ENCODE measurements at places on chromosomes 4 and X.

GRCh38 chr4:147019091-147019490 lies 73.4 kb upstream of the TTC29 start:
- peak; percentile 27 for DNase-seq

DNA sequence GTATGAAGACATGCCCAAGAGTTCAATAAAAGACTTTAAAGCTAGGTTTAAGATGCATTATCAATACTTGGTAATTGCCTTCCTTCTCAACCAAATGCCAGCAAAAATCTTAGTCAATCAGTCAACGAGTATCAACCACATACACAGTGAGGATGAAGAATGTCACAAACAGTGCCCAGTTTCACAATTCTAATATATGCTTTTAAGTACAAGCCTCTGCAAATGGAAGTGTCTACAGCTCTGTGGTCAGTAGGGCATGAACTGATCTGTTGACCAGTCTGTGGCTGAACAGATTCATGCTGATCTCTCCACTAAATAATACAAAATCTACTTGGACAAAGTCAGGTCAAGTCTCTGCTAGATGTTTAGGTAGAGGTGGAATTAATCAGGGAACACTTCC lies 27.9 kb downstream of the PPARGC1A start:
- DNase-seq = no peak

DNA sequence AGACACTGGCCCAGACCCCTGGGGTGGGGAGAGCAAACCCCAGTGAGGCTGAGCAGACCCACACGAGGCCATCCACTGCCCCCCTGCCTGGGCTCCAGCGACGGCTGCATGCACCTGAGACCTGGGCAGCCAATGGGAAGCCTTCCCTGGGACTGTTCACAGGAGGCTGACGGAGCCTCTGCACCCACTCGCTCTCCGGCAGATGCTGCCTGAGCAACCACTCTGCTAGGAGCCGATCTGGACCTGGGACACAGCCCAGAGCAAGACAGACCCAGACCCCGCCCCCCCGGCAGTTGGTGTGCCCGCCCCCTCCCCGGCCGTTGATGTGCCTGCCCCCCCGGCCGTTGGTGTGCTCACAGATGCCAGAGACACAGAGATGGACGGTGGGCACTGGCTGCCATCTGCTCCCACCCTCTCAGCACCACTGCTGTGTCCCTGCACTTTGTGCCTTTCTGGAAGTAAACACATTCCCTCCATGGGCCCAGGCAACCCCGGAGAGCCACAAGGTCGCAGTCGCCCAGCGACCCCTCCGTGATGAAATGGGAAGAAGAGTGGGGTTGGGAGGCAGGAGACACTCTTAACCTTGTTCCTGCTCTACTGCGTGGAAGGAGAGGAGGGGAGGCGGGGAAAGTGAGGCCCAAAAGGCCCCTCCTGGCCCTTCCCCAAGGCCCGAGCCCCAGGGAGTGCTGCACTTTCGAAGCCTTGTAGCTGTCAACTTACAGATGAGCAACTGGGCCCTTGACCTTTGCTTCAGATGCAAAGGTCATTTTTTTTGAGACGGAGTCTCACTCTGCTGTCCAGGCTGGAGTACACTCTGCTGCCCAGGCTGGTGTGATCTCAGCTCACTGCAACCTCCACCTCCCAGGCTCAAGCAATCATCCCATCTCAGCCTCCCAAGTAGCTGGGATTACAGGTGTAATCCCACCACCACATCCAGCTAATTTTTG lies 62.0 kb downstream of the ZFYVE28 start:
- no peak for DNase-seq

DNA sequence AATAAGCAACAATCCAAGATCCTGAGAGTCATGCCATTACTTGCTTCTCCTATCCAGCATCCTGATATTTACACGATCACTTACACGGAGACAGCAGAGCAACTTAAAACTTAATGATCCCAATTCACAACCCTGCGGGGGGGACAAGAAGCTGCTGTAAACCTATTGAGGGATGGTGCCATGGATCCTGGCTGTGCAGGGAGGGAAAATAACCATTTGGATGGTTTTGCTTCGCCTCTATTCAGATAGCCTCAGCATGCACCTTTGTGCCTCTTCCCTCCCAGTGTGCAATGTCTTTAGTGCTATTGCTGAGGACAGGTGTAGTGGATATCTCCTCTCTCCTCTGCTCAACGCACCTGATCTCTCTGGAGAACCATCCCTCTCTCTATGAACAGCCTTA lies 89.7 kb upstream of the PPARGC1A start:
- DNase-seq = no peak

DNA sequence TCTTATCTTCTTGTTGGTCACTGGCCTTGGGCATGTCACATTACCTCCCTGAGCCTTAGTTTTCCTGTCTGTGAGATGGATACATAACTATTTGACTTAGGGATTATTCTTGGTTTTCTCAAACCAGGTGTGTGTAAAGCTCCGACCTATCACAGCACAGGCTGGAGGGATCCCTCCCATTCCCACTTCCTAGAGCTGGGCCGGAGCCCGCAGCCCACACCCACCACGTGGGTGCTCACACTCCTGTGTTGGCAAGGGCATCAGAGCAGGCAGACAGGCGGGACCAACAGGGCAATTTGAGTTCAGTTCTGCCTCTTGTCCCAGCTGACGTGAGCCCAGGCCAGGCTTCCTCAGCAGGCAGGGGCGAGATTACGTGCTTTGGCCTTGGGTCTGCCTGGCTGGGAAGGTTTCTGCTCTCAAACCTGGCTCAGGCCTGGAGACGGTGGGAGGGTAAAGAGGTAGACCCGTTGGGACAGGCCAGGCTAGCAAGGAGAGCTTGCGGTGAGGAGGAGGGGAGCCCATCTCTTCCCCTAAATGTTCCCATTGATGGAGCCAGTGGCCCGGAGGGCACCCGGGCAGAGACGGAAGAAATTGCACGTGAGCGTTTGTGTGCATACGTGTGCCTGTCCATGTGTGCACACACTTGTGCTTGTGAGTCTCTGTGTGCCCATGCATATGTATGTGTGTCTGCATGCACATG lies 734 bp upstream of the SH3TC1 start:
- no peak for DNase-seq

GRCh38 chr4:60565558-60565957 lies 634.6 kb upstream of the ADGRL3 start:
- DNase-seq = no peak

DNA sequence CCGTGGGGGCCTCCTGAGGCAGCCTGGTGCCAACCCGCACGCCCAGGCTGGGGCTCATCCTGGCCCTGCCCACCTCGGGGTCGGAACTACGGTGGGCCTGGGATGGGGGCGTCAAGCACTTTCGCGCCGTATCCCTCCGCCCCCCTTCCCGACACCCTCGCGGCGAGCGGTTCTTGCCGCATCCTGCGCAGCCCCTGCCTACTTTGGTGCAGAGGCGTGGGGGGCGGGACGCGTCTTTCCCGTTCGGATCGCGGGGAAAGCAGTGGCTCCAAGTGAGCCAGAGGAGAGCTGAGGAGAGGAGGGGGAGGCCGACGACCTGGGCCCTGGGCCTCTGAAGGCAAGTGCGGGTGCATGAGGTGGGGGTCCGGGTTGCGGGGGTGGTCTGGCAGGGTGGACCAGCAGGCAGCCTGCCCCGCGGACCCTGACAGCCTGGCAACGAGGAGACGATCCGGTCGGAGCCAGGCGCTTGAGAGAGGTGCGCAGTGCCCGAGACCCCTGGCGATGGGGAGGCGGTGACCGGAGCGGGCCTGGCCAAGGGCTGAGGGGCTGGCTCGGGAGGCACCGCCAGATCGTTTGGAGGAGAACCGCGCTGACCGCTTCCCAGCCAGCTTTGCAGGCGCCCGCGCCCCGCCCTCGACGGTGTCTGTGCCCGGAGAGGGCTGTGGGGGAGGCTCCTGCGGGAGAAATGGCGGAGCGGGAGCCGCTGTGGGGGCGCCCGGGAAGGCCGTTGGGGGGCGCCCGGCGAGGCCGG lies at the start of gene GPRASP2:
Gene GPRASP2, plus strand, starts transcription at position 233 of the 751 bp plus-strand sequence. CDS start 2,422 bp downstream, outside the sequence.
- peak; percentile 9 for DNase-seq

DNA sequence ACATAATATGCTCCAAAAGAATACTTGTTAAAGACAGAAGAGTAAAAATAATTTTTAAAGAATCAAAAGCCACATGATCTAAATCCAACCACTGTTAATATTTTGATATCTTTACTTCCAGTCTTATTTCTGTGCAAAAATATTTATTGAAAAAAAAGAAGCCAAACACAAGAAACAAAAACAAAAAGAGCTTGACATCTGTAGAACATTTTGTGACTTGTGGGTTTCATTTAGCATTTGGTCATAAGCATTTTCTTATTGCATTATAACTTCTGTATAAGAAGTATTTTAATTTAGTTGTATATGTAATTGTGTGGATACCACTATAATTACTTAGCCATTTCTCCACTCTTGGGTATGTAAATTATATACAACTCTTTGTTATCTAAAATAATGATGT lies 63.1 kb downstream of the DIPK2B start:
- DNase-seq = no peak

DNA sequence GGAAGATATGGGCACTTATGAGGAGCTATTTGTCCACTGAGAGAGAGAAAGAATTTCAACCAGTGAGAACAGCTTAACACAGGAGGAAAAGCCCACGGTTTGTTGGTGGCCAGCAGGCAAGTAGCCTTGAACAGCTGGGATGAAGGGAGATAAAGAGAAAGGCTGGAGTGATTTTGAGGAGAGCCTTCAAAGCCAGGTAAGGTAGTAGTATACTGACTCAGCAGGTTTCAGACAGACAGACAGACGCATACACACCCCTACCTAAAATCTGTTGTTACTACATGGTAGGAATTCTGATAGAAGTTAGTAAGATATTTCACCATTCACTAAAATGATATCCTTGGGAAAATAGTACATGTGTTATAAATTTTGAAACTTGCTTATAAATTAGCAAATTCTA lies 60.5 kb downstream of the SEC24D start:
- DNase-seq = no peak

DNA sequence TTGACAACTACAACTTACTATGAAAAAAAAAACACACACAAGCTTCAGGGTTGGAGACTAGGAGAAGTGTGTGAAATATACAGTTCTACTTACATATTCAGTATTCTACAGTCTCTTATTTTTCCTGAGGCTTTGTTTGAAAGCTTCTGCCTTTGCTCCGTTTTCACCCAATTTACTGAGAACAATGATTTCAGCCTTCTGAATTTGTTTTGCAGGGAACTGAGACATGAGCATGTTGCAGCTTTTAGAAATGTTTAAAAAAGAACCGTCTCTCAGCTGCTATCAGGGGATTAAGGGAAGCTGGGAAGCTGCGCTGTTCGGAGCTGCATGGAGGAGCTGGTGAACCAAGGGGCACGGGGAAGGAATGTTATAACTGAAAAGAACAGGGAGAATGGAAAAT lies 85.7 kb downstream of the QDPR start:
- DNase-seq = no peak

GRCh38 chrX:131831185-131831520 lies 191.9 kb upstream of the STK26 start:
- no peak for DNase-seq

- no peak for DNase-seq
Observed at GRCh38 chr4:105586638-105587328, 34.4 kb downstream of the ARHGEF38 start.

DNA sequence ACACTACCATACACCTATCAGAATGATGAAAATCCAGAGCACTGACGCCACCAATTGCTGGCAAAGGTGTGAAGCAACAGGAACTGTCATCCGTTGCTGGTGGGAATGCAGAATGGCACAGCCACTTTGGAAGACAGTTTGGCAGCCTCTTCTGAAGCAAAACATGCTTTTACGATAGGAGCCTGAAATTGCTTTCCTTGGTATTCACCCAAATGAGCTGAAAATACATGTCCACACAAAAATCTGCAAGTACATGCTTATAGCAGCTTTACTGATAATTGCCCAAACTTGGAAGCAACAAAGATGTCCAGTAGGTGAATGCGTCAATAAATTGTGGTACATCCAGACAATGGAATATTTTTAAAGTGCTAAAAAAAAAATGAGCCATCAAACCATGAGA lies 322.8 kb upstream of the FAT1 start:
- no peak for DNase-seq

DNA sequence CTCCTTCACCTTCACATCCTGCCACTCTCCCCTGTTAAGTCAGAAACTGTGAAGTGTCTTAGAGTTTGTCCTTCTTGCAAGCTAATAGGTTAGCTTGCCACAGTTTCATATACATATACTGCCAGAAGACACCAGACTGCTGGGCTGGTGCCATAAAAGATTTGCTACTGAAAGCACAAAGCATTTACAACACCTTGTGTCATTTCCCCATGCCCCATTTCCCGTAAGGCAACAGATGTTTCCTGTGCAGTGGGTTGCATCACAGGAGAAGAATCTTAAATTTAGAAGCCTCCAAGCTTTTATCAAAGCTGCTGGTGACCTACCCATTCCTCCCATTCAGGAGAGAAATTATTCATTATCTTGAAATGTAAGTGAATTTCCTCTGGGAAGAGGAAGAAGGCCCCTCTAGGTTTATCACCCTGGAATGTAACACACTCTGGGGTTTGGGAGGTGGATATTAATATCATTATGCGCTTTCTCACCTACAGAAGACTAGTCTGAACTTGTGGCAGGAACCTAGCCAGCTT lies 34.5 kb upstream of the RAB33B start:
- DNase-seq = no peak

DNA sequence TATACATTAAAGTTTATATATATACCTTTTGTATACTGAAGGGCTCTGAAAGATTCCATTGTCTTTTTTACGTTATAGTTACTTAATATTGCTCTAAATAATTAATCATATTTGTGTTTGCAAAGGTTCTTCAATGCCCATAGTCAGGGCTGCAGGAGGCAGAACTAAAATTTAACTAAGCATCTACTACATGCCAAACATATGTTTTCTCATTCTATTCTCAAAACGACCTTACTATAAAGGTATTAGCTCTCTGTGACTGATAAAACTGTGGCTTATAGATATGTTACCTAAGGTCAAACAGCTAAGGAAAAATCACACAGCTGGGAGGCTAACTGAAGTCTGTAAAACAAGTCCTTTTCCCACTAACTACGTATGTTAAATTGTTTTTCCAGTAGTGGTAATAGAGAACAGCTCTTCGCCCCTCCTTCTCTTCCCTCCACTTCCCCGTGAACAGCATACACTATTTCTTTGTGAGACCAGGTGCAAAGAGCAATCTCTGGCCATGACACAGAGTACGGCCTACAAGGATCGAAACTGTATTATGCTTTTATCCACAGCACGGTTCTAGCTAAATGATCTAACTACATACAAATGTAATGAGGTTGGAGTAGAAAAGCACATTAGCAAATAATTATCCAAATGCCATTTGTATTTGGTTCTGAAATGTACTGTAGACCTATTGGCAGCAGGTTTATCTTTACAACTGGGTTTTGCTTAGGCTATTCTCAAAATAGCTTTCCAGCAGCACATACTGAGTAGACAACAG lies 1.7 kb downstream of the CNOT6L start:
- DNase-seq = peak; percentile 20

DNA sequence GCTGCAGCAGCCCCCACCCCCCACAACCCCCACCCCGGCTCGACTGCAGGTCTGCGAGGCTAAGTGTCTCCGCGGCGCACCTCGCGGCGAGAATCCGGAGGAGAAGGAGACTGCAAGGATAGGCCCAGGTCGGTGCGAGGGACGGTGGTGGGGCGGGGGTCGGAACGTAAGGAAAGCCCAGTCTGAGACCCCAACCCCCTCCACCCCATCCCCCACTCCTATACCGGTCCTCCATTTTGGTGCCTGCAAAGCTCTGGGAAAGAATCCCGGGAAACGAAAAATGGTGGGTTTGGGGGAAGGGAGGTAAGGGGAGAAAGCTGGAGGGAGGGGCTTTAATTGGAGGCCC lies 614 bp downstream of the BEX3 start:
- no peak for DNase-seq

All from HuH-7 (cell line).